ENCODE measurements at places on chromosomes 3 and 15. TPM values are rescaled to one million over a fixed set of nuclear protein-coding genes. Genes with fewer than 3 reads are reported as not detected.

Gene PROS1
- total RNA-seq: 248 TPM

Gene AGBL1
- total RNA-seq: not detected

Gene KBTBD13
- total RNA-seq: not detected

Gene CLDN16
- not detected for total RNA-seq

Gene TRIM42
- not detected for total RNA-seq

Gene GMNC
- not detected for total RNA-seq

Gene MCTP2
- 18.3 TPM for total RNA-seq

Gene DAZL
- not detected for total RNA-seq

Gene CYP8B1
- total RNA-seq: not detected

Gene DPP8
- 17.4 TPM for total RNA-seq

Gene DUOX2
- total RNA-seq: 0.03 TPM

Gene FANCD2OS
- not detected for total RNA-seq

Gene FBN1
- total RNA-seq: 3.2 TPM

Gene CADM2
- not detected for total RNA-seq

Gene CCRL2
- total RNA-seq: not detected

Gene A4GNT
- total RNA-seq: not detected

Gene ST8SIA2
- total RNA-seq: 0.13 TPM

Gene CCDC80
- 1.1 TPM for total RNA-seq

Gene ACP3
- total RNA-seq: 0.26 TPM

Gene MCF2L2
- 1.0 TPM for total RNA-seq

Gene MNS1
- 2.8 TPM for total RNA-seq

Gene IQCF5
- not detected for total RNA-seq

Gene MAGEL2
- total RNA-seq: 0.95 TPM

Gene PRICKLE2
- total RNA-seq: 0.69 TPM

Gene MEX3B
- 1.1 TPM for total RNA-seq

Gene GOLGA6L4
- 0.32 TPM for total RNA-seq

Gene CACNA2D3
- total RNA-seq: not detected

Gene KY
- total RNA-seq: not detected

Gene NLGN1
- 35.2 TPM for total RNA-seq

Gene PIF1
- total RNA-seq: 7.0 TPM

Gene MRPL47
- total RNA-seq: 65.0 TPM

Gene SPESP1
- total RNA-seq: 148 TPM

Gene DUOXA1
- total RNA-seq: not detected

Gene COX17
- total RNA-seq: 78.4 TPM

Gene AADACL2
- not detected for total RNA-seq

Gene CTXND1
- 1.9 TPM for total RNA-seq

Gene MST1
- total RNA-seq: 4.3 TPM

Gene CD80
- total RNA-seq: not detected

Gene C3orf49
- not detected for total RNA-seq

Gene CCR8
- not detected for total RNA-seq

Gene GPR176
- total RNA-seq: 5.3 TPM

Gene FAM219B
- 38.4 TPM for total RNA-seq

Gene RTF1
- total RNA-seq: 22.6 TPM

Gene NR1I2
- not detected for total RNA-seq

Gene IL12A
- total RNA-seq: 0.59 TPM

Gene FLNB
- 20.7 TPM for total RNA-seq

Gene HEG1
- 7.7 TPM for total RNA-seq

Measured in SK-MEL-5 (cell line).